Esophagus muscularis mucosa (tissue), 4 donors: ENCODE measurements at places on chromosomes 12 and 14. TPM values are rescaled to one million over a fixed set of nuclear protein-coding genes. Genes with fewer than 3 reads are reported as not detected.

The CCDC197 gene
- not detected for total RNA-seq

The KRT78 gene
- 2.1 TPM for total RNA-seq

The ABCC9 gene
- 45.5 TPM for total RNA-seq

The FOXA1 gene
- total RNA-seq, result not detected

The MYBPC1 gene
- total RNA-seq, result not detected

The RIPK3 gene
- 6.4 TPM for total RNA-seq

The OLR1 gene
- 1.2 TPM for total RNA-seq

The RD3L gene
- total RNA-seq, result not detected

The ADAMTS20 gene
- not detected for total RNA-seq

The RIN3 gene
- total RNA-seq, result 13.8 TPM

The ACSS3 gene
- total RNA-seq, result 7.5 TPM

The FZD10 gene
- total RNA-seq, result 0.42 TPM

- H3K27me3 ChIP-seq, result no peaks in the 10 kb centered on the region
- H3K4me1 ChIP-seq, result peaks cover 22% of the 10 kb centered on the region
- H3K36me3 ChIP-seq, result no peaks in the 10 kb centered on the region
- no peak overlapping the region for H3K4me3 ChIP-seq
- H3K27ac ChIP-seq, result no peak overlapping the region
Measured at GRCh38 chr12:29639893-29640495, 142.5 kb upstream of the OVCH1 start.

DNA sequence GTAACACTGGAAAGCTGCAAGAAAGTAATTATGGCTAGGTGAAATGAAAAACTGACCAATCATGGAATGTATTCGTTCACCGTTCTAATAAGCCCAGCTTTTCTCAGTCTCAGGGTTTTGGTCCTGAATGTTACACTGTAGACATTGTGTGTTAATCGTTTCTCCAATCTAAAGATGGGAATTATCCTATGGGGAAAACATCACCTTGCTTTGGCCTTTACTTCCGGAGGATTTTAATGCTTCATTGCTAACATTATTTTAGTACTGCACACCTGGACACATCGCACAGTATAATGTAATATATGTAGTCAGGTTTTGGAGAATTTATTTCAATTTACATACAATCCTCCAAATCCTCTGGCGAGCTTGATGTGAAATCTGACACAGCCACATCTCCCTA is 1.2 kb upstream of the TRHDE start:
- no peak for DNase-seq
- peak overlapping the region; percentile 61 for H3K4me3 ChIP-seq
- H3K4me1 ChIP-seq, result peaks cover 28% of the 10 kb centered on the region
- no peaks in the 10 kb centered on the region for H3K36me3 ChIP-seq
- peaks cover 53% of the 10 kb centered on the region for H3K27me3 ChIP-seq

DNA sequence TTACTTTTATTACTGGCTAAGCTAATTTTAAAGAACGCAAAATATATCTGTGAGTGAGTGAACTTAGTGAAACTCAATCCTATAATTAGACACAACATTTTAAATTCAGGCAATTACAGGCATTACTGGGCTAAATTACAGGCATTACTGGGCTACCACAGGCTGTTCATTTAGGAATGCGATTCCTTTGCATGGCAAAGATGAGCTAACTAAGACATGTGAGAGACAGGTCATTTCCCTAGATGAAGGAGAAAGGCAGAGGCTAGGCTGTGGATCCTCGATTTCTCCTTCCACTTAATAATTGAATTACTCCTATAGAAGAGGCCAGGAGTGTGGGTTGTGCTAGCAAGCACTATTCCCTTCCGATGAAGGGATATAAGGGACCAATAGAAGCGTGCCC is 429.4 kb upstream of the LMO3 start:
- no peak for DNase-seq
- H3K27me3 ChIP-seq, result no peaks in the 10 kb centered on the region
- H3K4me1 ChIP-seq, result no peaks in the 10 kb centered on the region
- no peak overlapping the region for H3K27ac ChIP-seq
- no peak overlapping the region for H3K4me3 ChIP-seq
- H3K36me3 ChIP-seq, result no peaks in the 10 kb centered on the region

GRCh38 chr14:64940336-64940910 is 2.1 kb downstream of the GPX2 start:
- no peaks in the 10 kb centered on the region for H3K27me3 ChIP-seq
- no peak for DNase-seq
- H3K4me1 ChIP-seq, result peaks cover 19% of the 10 kb centered on the region
- H3K4me3 ChIP-seq, result no peak overlapping the region
- H3K36me3 ChIP-seq, result peaks cover 19% of the 10 kb centered on the region
- H3K27ac ChIP-seq, result no peak overlapping the region

GRCh38 chr12:52347551-52348510 is 19.4 kb downstream of the KRT85 start:
- DNase-seq, result no peak
- H3K4me3 ChIP-seq, result no peak overlapping the region
- no peak overlapping the region for H3K27ac ChIP-seq
- H3K4me1 ChIP-seq, result no peaks in the 10 kb centered on the region

DNA sequence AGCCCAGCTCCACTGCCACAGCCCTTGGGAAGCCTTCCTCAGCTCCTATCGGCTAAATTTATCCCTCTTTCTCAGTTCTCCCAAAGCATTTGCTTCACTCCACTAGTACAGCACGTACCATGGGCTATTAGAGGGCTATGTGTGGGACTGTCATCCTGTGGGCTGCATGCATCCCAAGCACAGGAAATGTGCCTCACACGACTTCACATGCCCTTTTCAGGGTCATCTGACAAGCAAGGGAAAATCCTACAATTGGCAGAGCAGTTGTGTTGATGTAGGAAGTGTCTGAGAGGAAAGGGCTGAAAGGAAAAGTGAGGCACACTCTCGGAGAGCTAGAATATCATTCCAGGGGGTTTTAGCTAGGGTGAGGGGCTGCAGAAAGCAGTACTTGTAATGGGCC is 47.6 kb downstream of the NINJ2 start:
- peak overlapping the region; percentile 54 for H3K27ac ChIP-seq
- H3K4me1 ChIP-seq, result peaks cover 52% of the 10 kb centered on the region
- H3K4me3 ChIP-seq, result no peak overlapping the region
- no peaks in the 10 kb centered on the region for H3K27me3 ChIP-seq
- no peak for DNase-seq

GRCh38 chr14:105793836-105794235 is 267.5 kb downstream of the TMEM121 start:
- DNase-seq, result no peak
- H3K27me3 ChIP-seq, result no peaks in the 10 kb centered on the region
- no peak overlapping the region for H3K4me3 ChIP-seq
- H3K27ac ChIP-seq, result no peak overlapping the region

DNA sequence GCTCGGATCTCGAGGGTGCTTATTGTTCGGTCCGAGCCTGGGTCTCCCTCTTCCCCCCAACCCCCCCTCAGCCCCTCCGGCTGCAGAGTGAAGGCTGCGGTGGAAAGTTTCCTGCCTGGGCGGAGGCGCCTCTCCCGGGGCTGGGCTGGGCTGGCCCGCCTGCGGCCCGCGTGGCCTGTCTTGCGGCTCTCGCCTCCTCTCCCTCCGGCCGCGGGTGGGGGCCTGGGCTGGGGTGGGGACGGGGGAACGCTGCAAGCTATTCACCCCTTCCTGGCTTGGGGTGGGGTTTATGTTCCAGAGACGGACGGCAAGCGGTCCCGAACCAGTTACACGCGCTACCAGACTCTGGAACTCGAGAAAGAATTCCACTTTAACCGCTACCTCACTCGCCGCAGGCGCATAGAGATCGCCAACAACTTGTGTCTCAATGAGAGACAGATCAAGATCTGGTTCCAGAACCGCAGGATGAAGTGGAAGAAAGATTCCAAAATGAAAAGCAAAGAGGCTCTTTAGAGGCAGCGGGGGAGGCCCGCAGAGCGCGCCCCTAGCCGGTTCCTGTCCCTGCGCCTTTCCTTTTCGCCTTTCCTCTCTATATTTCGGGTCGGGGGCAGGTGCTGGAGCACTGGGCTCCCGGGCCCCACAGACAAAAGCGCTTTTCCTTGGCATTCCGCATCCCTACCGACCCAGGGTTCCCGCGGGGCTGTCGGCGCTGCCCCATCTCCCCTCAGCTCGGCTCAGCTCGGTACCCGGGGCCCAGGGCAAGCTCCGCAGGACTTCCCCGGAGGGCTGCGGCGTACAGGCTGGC is 1.3 kb downstream of the HOXC5 start:
- peaks cover 39% of the 10 kb centered on the region for H3K4me1 ChIP-seq
- H3K36me3 ChIP-seq, result no peaks in the 10 kb centered on the region
- H3K27me3 ChIP-seq, result peaks cover 17% of the 10 kb centered on the region
- peak overlapping the region; percentile 78 for H3K27ac ChIP-seq
- peak overlapping the region; percentile 65 for H3K4me3 ChIP-seq
- no peak for DNase-seq

DNA sequence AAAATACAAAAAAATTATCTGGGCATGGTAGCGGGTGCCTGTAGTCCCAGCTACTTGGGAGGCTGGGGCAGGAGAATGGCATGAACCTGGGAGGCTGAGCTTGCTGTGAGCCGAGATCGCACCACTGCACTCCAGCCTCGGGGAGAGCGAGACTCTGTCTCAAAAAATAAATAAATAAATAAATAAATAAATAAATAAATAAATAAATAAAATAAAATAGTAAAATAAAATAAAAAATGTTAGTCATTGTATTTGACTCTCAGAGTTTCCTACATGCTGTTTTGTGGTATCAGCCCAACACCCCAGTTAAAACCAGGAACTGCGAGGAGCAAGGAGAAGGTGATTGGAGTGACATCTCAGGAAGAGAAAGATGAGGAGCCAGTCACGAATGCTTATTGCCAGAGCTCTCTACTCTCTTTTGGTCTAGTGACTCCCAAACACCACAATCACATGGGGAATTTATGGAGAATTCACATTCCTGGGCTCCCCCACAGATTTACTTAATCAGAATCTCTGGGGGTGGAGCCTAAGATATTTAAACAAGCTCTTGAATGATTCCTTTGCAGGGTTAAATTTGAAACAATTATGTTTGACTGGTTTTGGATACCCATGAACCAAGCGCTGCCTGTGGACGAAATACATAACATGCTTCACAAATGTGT is 15.4 kb upstream of the SALL2 start:
- H3K4me1 ChIP-seq, result peaks cover 9% of the 10 kb centered on the region
- peaks cover 46% of the 10 kb centered on the region for H3K27me3 ChIP-seq
- no peaks in the 10 kb centered on the region for H3K36me3 ChIP-seq

DNA sequence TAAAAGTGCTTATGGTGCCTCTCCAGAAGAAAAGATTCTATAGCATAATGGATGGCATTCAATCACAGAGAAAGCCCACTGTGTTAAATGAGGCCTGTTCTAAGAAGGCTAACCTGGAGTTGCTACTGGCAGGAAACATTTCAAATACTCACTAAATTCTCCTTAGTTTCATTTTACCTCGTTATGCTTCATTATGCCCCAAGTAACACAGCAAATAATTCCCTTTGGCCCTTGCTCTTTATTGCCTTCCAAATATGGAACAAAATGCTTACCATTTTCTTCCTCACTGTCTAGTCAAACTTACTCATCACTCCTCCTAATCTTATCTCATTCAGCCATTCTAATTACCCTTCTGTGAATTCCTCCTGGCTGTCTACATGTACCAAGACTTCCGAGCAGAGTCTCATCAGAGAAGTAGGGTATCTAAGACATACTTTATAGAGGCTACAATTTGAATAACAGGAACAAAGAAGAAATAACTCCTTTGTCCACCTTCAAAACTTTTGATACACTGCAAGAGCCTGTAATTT is 292.1 kb upstream of the CLEC14A start:
- H3K4me3 ChIP-seq, result no peak overlapping the region
- no peak for DNase-seq
- no peaks in the 10 kb centered on the region for H3K27me3 ChIP-seq
- H3K36me3 ChIP-seq, result no peaks in the 10 kb centered on the region
- no peaks in the 10 kb centered on the region for H3K4me1 ChIP-seq

DNA sequence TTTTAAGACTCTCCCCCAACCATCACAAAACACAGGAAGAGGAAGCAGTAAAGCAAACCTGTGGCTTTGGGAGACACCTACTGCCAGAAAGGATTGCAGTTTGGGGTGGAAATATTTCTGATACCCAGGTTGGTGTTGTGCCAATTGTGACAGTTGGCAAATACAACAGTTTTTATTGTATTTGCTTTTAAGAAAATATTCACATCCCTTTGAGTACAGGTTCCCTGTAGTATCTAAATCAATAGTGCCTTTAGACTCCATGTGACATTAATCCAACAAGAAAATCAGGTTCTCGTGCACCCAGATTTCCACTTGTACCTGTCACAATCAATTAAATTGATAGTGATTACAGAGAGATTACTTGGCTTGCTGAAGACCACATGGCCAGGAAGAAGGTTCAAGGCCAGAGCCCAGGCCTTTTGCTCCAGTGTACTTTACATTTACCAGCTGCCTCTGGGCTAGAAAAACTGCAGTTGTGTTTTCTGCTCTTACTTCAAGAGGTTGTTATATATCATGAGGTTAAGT is 361.2 kb downstream of the ATP23 start:
- H3K36me3 ChIP-seq, result no peaks in the 10 kb centered on the region
- no peaks in the 10 kb centered on the region for H3K4me1 ChIP-seq

DNA sequence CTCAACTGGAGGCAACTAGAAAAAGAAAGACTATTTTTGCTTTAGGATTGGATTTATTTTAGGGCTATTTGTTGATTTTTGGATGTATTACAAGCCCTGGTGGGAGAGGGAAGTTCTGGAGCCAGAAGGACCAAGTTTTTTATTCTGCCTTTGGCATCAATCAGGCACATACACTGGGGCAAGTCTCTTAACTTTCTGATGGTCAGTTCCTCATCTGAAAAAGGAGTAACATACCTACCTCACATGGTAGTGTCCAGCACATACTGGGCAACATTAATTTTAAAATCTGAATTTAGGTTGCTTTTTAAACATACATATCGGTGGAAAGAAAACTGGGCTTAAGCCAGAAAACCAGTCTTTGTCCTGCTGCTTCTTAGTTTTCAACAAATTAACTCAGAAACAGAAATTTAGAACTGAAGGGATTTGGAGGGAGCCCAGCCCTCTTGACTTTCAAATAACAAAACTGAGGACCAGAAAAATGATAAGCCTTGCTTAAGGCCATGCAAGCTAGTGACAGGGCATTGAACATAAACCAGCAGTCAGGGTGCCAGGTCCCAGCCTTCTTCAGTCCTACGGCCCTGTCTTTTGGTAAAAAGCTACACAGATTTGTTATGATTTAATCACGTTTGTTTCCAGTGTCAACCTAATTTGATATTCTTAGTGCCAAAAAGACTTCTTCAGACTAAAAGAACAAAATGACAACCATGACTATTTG is 90.2 kb upstream of the SLC38A2 start:
- H3K4me3 ChIP-seq, result no peak overlapping the region
- H3K27ac ChIP-seq, result no peak overlapping the region
- no peaks in the 10 kb centered on the region for H3K27me3 ChIP-seq

- H3K4me1 ChIP-seq, result no peaks in the 10 kb centered on the region
- H3K36me3 ChIP-seq, result no peaks in the 10 kb centered on the region
- DNase-seq, result no peak
- no peak overlapping the region for H3K27ac ChIP-seq
- no peaks in the 10 kb centered on the region for H3K27me3 ChIP-seq
- H3K4me3 ChIP-seq, result no peak overlapping the region
Measured at GRCh38 chr14:86933958-86934595, 1058.9 kb downstream of the GALC start.

- H3K4me1 ChIP-seq, result peaks cover 10% of the 10 kb centered on the region
- peak overlapping the region; percentile 73 for H3K27ac ChIP-seq
- H3K27me3 ChIP-seq, result no peaks in the 10 kb centered on the region
- no peak overlapping the region for H3K4me3 ChIP-seq
- peaks cover 43% of the 10 kb centered on the region for H3K36me3 ChIP-seq
Measured at GRCh38 chr14:67645414-67645813, 25.7 kb downstream of the ARG2 start.
